ENCODE measurements at places on chromosomes 3 and 15.

DNA sequence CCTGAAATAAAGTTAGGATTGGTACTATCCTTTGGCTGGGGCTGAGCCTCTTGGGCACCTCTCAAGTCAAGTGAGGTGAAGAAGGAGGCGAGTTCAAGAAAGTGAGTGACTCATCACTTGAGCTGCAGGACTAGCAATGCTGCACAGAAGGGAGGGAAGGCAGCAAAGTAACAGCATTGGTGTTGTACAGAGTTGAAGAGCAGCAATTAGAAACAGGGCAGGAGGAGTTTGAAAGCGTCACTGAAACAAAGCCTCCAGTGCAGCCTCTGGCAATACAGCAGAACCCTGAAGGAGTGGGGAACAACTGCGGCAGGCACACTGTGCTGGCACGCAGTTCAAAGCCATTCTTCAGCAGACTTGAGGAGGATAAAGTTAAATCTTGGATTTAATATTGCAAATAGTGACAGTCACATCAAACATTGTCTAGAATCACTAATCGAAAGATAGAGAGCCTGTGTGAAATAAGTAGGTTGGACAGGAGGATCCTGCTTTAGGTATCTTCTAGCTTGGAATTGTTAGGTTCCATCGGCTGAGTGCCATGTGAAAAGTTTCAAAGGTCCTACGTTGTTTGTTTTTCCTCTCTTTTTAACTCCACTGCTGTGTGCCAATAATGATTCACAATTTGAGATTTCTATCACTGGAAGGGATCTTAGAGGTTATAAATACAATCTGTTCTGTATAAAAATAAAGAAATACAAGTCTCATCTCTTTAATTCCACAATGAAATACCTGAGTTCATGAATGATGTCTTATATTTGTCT is 479.8 kb downstream of the NAALADL2 start:
- DNase-seq = peak; percentile 73

GRCh38 chr3:52052831-52053306 is 3.5 kb downstream of the DUSP7 start:
- peak; percentile 67 for DNase-seq

DNA sequence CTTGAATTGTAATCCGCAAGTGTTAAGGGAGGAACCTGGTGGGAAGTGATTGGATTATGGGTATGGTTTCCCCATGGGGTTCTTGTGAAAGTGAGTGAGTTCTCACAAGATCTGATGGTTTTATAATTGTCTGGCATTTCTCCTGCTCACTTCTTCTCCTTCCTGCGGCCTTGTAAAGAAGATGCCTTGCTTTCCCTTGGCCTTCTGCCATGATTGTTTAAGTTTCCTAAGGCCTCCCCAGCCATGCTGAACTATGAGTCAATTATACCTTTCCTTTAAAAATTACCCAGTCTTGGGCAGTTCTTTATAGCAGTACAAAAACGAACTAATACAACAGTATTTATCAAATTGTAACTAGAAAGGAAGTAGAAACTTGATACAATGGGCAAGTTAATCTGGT is 31.9 kb downstream of the IFT57 start:
- no peak for DNase-seq

DNA sequence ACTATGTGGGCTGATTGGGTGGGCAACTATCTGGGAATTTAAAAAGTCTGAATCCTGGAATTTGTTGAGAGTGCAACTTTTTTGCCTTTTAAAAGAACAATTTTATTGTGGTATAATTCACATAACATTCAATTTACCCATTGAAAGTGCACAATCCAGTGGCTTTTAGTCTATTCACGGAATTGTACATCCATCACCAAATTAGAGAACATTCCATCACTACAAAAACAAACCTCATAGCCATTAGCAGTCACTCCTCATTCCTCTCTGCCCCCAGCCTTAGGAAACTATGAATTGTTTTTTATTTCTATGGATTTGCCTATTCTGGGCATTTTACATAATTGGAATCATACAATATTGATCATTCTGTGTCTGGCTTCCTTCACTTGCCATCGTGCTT is 101.8 kb upstream of the ALDH1A3 start:
- DNase-seq = no peak

DNA sequence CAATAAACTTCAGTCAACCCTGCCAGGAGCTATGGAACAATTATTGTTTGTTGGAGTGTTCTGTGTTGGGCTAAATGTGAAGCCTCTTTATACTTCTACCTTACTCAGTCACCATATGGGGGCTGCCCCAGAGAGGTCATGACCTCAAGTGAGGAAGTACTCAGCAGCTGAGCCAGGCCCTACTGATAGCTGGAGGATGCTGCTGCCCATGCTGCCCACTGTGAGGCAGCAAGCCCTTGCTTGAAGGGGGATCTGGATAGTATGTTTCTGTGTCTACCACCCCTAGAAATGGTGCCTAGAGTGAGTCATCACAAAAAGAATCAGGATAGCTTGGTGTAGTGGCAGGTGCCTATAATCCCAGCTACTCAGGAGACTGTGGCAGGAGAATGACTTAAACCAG is 4.5 kb upstream of the RPL24 start:
- no peak for DNase-seq

DNA sequence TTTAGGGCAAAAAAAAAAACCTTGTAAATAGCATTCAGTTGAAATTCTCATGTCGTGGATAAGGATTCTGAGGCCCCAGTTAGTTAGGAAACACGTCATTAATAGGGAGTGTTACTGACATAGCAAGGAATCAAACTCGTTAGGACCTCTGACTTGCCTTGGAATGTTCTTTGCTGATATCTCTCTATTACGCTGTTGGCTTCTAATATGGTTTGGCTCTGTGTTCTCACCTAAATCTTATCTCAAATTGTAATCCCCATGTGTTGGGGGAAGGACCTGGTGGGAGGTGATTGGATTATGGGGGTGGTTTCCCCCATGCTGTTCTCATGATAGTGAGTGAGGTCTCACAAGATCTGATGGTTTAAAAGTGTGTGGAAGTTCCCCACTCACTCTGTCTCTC is 40.3 kb downstream of the CHL1 start:
- DNase-seq = no peak

GRCh38 chr3:58868097-58868779 is 181.6 kb downstream of the CFAP20DC start:
- DNase-seq = no peak

DNA sequence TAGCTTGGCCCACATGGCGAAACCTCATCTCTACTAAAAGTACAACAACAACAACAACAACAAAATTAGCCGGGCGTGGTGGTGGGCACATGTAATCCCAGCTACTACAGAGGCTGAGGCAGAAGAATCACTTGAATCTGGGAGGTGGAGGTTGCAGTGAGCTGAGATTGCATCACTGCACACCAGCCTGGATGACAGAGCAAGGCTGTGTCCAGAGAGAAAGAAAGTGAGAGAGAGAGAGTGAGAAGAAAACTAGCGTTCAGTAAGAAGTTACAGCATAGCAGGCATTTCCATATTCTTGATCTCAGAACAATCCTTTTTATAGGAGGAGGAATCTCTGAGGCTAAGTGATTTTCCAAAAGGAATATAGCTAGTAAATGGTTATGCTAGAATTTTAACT is 1076.1 kb downstream of the AGBL1 start:
- DNase-seq = no peak

DNA sequence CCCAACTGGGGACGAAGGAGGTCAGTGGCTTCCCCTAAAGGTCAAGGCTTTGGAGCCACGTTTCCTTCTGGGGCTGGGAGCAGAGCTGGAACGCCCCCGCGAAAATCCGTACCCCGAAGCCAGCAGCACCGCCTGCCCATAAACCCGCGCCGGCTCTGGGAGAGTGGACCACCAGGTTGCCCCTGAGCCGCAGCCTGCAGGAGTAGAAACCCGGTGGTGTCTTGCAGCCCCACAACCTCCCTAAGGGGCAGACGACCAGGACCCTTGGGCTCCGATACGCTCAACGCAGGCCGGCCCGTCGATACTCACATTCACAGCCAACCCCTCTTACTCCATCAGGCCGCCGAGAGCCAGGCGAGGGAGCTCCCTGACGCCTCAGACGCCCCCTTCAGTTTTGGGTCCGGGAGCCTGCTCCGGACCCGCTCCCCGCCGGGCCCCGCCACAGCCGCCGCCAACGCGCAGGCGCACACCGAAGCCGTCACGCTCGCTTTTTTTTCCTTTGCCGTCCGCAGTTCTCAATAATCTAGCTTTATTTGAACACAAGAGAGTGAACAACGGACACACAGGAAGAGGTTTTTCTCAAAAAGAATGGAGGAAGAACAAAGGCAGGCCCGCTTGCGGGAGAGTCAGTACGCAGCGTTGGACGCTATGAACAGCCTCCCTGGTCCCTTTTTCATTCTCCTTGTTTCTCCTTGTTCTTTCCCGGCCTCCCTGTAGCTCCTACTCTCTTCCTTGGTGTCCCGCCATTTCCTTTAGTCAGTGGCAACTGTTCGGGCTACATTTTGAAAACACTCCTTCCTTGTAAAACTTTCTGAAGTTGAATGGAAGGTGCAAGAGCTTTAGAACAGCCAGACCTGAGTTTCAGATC is at the start of gene ZNF106:
Gene ZNF106, minus strand, starts transcription at position 471 of the 868 bp plus-strand sequence. CDS start 18,852 bp downstream, outside the sequence.
- DNase-seq = peak; percentile 90

DNA sequence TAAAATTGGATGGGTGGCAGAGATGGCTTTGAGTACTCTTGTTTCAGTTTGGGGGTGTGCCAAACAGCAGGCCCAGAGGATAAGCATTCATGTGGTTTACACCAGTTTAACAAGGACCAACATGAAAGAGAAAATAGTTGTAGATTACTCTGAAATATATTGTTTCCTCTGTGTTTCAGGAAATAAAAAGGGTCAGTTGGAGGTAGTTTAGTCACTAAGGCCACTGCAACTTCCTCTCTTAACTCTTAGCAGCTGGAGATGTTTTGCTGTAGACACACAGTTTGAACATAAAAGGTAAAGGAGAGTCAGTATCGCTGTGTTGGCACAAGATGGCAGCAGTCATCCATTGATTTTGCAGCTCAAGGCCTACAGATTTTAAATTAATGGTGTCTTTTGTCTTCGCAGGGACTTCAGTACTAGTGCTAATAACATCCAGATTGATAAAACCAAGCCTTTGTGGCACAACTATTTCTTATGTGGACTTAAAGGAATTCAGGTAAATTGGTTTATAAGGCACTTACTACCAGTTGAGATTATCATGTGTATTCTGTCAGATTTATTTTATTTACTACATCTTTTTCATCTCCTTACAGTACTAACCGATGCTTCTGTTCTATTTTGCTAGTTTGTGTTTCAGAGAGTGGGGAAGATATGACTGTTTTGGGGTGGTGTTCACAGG is 65.5 kb downstream of the GALK2 start:
- DNase-seq = peak; percentile 87

GRCh38 chr3:42032693-42033349 is 58.3 kb upstream of the TRAK1 start:
- DNase-seq = peak; percentile 95

DNA sequence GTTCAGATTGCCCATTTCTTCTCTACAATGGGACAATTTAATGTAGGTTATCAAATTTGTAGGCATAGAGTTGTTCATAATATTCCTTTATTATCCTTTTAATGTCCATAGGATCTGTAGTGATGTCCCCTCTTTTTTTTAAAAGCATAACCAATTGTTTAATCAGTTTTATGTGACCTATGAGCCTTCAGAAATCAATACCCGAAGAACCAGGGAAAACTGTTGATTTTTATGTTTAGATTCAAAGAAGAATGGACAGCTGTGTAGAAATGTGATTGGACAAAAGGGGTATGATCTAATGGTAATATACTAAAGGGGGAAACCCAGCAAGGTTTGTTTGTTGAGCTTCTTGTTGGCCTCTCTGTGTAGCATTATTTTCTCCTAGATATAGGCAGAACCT is 39.5 kb downstream of the SUSD5 start:
- no peak for DNase-seq

GRCh38 chr3:51942603-51943450 is 664 bp downstream of the PARP3 start:
- DNase-seq = peak; percentile 64

DNA sequence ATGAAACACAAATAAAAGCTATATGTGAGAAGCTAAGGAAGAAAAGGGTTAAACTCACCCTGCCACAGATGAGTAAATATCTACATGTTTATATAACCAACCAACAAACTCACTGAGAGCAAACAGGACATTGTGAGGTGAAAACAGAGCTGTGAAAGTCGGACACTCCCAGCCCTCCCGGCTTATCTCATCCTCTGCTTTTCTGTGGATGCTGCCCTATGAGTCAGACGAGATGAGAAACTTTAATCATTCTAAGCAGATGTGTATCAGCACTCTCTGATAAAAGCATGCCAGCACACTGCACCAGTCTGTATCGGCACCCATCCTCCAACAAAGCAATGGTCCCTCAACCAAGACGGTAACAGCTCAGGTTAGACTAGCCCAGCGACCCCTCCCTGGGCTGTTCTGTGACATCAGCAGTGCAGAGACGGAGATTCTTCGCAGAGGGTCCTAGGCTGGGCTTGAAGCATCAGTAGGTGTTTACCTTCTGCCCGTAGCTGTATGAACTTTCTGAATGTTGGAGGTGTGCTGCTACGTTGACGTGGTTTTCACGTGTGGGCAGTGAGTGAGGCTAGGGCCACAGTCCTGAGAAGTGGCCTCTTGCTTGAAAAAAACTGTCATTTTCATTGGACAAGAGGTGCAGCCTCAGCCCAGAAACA is 119.8 kb upstream of the ALDH1A3 start:
- DNase-seq = peak; percentile 28

GRCh38 chr15:31495281-31495680 is 168.6 kb downstream of the KLF13 start:
- no peak for DNase-seq

- DNase-seq = no peak
Observed at GRCh38 chr3:4744405-4745234, 234.6 kb upstream of the BHLHE40 start.

GRCh38 chr15:101099183-101099582 is 152.7 kb downstream of the CHSY1 start:
- no peak for DNase-seq

DNA sequence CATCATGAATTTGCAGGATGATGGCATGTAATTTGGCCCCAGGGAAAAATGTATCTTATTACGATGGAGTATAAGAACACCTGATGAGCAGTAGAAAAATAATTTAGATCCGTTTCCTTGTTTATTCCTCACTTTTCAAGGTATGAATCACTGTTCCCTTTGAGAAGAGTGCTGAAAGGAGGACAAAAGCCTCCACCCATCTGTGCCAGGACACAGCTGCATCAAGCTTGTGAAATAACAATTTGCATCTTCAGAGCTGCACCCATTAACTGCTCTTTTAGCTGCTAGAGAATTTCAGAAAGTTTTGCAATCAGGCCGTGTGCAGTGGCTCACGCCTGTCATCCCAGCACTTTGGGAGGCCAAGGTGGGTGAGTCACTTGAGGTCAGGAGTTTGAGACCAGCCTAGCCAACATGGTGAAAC is 9.6 kb downstream of the CLDND1 start:
- peak; percentile 72 for DNase-seq

DNA sequence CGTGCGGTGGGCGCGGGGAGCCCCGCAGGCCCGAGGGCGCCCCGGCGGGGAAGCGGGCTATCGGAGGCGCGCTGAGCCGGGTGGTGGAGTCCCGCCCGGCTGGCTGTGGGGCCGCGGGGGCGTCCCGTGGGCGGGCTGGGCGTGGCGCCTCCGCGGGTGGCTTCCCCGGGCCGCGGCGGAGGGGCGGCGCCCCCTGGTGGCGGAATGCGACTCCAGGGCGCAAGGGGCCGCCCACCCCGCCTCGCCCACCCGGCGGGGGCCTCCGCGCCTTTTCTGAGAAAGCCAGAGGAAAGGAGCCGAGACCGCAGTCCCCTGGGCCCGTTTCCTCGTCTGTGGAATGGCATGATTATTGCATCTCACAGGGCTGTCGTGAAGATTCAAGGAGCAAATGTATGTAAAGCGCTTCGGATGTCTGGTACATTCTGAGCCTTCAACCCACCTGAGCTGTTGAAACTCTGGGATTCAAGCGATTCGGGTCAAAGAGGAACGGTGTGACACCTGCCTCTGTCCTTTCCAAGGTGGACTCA is 31.9 kb upstream of the RAB6B start:
- peak; percentile 17 for DNase-seq
